ENCODE measurements at places on chromosomes 16 and 17.

GRCh38 chr17:50797135-50797810, 30.0 kb upstream of the ANKRD40CL start:
- no peak for DNase-seq

- DNase-seq = peak; percentile 20
Measured at GRCh38 chr16:5216441-5217080, 119.0 kb upstream of the EEF2KMT start.

- DNase-seq = peak; percentile 84
Measured at GRCh38 chr16:1771188-1771863, at the start of gene NME3. NME3 (minus strand) TSS chr16:1771543; CDS start chr16:1771534, 9 bp downstream.

DNA sequence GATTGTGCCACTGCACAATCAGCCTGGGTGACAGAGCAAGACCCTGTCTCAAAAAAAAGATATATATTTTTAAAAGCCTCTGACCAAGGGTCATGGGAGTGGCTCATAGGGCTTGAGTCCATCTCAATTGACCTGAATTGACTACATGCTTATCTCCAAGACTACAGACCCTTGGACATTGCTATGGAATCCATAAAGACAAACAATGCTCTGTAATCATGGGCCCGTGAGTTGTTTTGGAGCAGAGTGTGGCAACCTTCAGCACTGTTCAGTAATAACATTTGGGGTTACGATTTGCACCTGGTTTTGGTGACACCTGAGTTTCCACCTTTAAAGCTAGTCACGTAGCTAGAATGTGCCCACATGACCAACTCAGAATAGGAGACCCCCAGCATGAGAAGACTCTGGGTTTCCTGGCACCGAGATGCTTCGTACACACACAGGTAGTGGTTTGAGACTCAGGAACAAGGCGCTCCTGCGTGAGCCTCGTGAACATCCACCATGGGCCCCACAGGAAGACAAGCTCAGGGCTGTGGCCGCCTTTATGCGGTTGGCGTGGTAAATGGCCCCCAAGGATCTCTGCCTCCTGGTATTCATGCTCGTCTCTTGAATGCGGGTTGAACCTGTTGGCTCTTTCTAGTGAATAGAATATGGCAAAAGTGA, 66.6 kb upstream of the RPH3AL start:
- DNase-seq = no peak

DNA sequence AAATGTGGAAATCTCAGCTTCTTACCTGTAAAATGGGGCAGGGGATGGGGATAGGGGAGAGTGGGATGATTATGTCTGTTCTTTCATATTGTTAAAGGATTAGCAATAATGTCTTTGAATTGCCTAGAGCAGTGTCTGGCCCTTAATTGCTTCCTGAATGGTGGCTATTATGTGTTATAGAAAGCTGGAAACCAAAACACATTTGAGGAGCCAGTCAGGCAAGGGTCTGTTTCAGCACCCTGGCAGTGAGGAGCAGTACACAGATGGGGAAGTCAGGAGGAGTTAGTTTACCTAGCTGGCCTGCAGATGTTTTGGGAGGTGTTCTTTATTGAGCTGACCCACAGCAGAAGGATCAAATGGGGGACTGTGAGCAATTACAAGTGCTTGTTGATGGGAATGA, 63.0 kb downstream of the NUP93 start:
- DNase-seq = no peak

DNA sequence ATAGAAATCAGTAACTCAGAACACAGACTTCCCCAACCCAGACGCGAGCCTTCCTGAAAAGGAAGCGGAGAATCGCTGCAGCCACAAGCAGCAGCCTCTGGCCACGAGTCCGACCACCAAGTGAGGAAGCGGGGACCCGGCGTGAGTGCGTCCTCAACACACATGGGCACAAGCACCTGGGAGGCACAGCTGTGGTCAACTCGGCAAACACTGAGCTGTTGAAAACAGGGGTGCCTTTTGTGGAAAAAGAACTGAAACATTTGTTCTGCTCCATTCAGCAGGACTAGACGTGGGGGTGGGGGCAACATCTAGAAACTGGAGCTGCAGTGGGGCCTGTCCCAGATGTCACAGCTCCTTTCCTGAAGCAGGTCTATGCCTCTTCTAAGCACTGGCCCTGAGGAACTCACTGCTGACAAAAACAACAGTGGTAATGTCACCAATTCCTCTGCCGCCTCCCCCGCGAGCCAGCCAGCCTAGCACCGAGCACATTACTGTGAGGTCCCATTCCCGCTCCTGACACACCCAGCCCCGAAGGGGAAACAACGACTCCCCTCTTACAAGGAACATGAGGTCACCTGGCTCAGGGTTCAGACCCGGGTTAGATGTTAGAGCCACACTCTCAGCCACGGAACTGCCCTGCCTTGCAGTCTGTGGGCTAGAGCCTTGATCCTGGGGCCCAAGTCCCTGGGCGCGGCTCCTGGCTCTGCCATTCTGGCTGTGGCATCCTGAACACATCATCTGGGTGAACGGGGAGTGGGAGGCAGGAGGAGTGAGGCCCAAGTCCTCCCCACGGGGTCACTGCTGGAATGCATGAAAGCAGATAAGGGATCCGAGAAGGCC, 29.0 kb downstream of the KDM8 start:
- DNase-seq = no peak

DNA sequence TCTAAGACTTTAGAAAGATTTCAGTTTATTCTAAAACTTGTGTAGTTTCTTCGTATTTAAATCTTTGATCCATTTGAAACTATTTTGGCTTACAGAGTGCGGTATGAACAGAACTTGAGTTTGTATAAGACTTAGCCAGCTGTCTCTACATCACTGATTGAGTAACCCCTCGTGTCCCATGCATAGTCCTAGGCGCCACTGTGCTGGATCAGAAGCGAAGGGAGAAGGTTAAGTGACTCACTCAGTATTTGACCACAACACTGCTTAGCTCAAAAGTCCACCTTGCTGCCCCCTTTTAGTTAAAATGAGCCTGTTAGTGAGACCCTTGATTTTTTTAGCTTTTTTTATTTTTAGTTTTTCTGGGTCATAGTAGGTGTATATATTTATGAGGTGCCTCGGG, 28.4 kb downstream of the CD300LB start:
- DNase-seq = no peak

GRCh38 chr17:8762012-8762411, 3.7 kb upstream of the SPDYE4 start:
- no peak for DNase-seq

GRCh38 chr16:22670044-22670536, 143.9 kb upstream of the HS3ST2 start:
- DNase-seq = no peak

GRCh38 chr16:11621920-11622651, 35.4 kb upstream of the LITAF start:
- DNase-seq = peak; percentile 68

GRCh38 chr17:30413109-30413508, 34.4 kb downstream of the CPD start:
- DNase-seq = no peak

DNA sequence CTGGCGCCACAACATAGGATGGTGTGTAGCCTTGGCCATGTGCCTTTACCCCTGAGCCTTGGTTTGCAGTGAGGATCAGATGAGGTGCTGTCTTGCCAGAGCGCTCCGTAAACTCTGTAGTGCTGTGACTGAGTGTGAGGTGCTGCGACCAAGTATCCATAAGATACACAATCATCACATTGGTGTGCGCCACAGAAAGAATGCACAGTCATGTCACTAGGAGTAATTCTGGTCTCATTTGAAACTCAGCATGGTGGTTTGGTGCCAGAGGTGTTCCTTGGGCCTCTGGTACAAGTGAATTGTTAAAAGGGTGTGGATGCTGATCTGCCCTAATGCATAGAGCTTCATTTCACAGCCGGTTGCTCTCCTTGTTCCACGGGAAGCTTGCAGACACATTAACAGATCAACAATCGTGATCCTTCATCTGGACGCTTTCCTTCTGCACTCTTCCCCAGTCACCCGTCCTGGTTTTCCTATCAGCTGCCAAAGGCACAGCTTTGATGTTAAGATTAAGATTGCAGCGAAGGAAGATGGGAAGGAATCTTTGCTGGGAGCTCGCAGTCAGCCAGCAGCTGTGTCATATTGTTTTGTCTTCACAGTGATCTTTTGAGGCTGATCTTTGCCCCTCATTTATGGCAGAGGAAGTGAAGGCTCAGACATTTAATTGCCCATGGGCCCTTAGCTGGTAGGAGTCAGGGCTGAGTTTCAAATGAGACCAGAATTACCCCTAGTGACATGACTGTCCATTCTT, 79.1 kb downstream of the KSR1 start:
- DNase-seq = no peak

GRCh38 chr17:40072735-40073346, 10.1 kb downstream of the THRA start:
- no peak for DNase-seq

- no peak for DNase-seq
Measured at GRCh38 chr16:66088681-66089080, 277.8 kb upstream of the CDH5 start.

DNA sequence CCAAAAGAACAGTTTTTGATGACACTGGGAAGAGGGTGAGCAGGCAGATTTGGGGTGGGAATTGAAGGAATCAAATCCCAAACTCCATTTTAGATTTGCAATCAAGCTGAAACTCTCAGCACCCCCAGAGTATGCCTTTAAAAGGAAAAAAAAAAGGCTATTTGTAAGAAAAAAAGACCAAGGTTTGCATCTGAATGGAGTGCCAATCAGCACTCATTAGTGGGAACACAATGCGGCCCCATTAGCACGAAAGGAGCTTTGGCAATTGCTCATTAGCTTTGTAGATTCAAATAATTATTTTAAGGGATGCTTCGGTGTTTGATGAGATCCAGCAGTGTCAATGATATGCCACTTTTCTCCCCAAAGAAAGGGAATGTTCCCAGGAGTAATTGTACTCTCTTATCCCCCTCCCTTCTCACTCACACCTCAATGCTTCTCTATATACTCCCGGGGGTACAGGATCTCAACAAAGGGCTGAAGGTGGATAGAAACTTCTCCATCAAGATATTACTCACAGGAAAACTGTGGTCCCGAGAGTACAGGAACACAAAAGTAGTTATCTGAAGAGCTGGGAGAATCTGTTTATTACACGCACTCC, 32.2 kb downstream of the CHP2 start:
- no peak for DNase-seq

GRCh38 chr17:63279498-63280230, 166.4 kb downstream of the CYB561 start:
- DNase-seq = no peak

DNA sequence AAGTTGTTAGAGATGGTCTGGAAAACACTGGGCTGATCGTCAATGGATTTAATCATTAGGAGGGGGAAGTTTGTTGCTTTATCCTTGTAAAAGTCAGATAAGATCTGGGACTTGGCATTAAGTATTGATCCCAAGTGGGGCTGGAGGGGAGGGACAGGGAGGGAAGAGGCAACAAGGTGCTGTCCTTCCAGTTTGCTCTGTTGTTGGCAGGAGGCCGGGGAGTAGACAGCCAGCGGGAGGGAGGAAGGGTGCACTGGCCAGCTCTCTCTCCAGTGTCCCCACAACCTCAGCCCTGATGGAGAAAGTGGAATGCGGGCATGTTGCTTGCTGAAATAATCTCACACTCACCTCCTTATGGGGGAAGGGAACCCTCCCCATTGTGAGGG, 210.2 kb downstream of the CCDC182 start:
- DNase-seq = no peak

DNA sequence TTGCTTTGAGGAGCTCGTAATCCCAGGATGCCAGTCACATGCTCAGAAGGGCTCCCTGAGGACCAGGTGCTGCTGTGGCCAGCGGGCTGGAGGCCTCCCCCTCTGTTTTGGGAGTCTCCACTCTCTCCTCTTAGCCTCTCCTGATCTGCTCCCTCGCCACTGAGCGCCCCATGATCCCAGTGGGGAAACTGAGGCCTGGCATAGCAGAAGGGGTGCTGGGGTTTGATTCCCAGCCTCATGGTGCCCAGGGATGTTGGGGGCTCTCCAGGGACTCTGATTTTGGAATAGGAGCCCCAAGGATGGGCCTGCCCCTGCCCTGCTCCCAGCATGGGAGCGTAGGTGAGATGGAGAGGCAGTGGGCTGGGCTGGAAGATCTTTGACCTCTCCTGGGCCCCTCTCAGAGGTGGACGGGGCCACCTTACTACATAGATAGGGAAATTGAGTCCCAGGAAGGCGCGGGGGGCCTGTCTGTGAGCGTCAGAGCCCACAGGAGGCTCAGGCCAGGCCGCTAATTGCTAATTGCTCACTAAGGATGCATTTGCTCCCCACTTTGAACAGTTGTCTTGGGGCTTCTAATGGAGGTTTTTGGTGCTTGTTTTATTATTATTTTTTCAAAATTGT, 525 bp upstream of the ADCY7 start:
- no peak for DNase-seq

DNA sequence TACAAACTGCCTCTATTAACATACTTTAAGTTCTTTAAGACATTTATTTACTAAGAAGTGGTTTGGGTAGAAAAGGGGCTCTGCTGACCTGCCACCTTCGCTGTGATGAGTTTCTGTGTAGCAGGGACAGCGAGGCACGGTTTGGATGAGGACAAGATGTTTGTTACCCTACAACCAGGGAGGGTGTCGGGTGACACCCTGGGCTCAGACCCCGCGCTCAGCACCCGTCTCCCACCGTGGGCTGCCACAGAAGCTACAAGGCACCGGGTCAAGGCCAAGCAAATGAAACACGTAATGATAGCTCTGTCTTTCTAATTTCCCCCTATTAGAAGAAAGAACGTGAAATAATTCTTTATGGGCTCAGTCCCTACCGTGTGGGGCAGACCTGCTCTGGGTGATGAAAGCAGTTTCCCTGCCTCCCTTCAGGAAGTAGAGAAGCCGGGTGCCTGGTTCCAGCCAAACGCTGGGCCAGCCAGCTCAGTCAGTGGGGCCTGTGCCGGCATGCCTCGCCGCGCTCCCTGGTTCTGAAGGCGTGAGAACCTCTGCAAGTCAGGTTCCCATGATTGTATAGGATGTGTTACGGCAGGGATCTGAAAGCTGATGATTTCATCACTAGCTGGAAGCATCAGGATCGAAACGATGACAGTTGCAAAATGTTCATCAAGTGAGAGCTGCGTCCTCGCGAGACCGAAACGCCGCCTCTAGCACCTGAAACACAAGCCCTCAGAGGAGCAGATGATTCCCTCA, 3.9 kb downstream of the ZNF750 start:
- DNase-seq = no peak

DNA sequence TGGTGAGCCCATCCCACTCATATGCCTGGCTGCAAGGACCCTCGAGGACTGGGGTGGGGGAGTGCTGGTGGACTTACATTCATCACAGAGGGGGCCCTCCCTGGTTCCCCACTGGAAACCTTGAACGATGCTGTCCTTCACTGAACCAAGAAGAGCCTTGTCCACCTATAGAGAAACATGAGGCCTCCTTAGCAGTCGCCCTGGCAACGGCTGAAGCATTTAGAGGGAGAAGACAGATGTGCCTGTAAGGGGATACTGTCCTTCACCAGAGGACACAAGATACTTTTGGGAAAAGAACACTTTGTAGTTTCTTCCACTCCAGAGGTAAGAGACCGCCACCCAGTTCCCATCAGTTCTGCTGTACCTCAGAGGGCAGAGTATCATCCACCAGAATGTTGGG, 6.5 kb downstream of the HIGD1B start:
- no peak for DNase-seq

GRCh38 chr17:75980188-75981018, 1.4 kb downstream of the TEN1 start:
- DNase-seq = no peak

Measured in femur (tissue), 1 donor.